NCI-H1436 treated with DMSO at 0.1 percent for 48 hours (cell line): ENCODE measurements at places on chromosomes 1 and 21.

- DNase-seq: no peak
These were observed 2.1 kb downstream of the RCOR3 start for GRCh38 chr1:211261229-211261628.

- DNase-seq: peak; percentile 97
These were observed at the start of gene CREB3L4 for GRCh38 chr1:153967107-153967999. CREB3L4 (plus strand) TSS chr1:153967902; CDS start chr1:153968526, 624 bp downstream.

GRCh38 chr1:36879613-36880012 lies 154.7 kb downstream of the GRIK3 start:
- no peak for DNase-seq

GRCh38 chr21:45695086-45695485 lies 51.6 kb downstream of the PCBP3 start:
- no peak for DNase-seq

DNA sequence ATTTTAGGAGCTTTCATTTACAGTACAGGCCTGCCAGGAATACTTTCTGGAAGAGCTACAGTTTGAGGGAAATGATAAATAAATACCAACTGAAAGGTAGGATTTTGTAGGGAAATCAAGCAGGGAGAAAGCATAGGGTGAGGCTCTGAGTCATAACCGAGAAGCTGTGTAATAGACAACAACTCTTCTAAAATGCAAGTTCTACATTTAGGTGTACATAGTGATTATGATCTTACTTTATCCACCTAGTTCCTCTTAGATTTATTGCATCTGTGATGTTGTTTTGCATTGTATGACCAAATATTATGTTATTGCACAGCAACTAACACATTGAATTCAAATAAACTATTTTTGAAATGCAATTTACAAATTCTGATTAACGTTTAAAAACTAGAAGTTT lies 819.3 kb downstream of the PLA2G4A start:
- no peak for DNase-seq

DNA sequence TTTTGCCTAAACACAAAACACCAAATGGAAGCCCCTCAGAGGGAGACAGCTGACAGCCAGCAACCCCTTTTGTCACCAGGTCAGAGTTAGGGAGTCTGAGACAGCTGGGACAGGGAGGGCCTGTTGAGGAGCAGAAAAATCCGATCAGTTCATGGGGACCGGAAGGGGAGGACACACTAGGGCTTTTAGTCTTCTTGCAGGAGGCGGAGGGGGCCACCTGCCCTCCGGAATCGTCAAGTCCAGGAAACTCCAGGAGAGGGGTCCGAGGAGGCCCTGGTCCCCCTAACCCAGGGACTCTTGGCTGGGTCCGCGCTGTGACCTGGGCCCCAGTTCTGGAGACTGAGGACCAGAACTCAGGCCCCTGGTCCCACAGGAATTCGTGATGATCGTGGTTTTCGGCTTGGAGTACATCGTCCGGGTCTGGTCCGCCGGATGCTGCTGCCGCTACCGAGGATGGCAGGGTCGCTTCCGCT lies 34.2 kb downstream of the KCNQ4 start:
- no peak for DNase-seq

GRCh38 chr1:22731924-22732720 lies 21.5 kb downstream of the EPHB2 start:
- DNase-seq: no peak

DNA sequence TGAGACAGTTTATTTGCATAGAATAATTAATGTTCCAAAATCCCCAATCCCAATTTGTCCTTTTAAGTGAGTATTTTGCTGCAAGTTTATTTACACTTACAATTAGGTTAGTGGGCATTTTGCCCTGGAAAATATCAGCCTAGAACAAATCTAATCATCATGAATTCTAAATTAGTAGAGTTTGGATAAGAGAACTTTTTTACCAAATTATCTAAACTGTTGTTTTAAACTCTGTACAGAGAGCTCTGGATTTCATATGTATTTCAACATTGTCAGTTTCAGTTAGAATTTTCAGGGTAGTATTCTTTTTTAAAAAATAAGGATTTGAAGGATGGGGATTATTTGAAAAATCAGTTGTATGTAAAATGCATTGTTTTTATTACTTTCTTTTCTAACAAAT lies 27.8 kb upstream of the UBE2U start:
- no peak for DNase-seq

- DNase-seq: no peak
These were observed 64.1 kb upstream of the NTPCR start for GRCh38 chr1:232886271-232886670.

- no peak for DNase-seq
These were observed 216.3 kb upstream of the ZC3H12A start for GRCh38 chr1:37258068-37258467.

DNA sequence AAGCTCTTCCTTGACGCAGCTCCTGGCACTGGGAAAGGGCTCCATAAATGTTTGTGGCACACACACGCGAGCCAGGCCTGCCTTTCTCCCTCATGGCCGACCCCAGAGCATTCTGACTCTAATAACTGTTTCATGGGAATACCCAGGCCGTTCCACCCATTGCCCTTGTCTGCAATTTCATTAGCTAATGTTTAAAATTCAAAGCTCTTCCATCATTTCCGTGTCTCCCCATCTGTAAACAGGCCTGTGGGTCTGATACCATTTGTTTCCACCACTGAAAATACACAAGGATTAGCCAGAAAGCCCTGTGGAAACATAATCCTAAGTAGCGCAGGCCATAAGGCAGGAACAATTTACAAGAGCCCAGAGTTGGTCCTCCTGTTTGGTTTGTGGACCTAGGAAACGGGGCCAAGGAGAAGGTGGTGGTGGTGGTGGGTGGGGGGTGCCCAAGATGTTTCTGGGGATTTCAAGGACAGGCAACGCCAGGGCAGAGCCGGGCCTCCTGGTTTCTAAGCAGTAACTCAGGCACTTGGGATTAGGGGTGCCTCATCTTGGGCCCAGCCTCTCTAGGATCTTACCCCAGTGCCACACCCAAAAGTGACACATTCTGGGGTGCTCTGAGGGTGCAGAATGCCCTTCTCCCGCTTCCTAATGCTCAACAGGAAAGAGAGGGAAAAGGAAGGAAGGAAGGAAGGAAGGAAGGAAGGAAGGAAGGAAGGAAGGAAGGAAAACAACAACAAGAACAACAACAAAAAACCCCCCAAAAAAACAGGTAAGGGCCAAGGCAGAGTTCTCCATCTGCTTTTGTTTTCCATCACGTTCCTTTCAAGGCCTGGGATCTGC lies 79.4 kb downstream of the SSBP3 start:
- no peak for DNase-seq

DNA sequence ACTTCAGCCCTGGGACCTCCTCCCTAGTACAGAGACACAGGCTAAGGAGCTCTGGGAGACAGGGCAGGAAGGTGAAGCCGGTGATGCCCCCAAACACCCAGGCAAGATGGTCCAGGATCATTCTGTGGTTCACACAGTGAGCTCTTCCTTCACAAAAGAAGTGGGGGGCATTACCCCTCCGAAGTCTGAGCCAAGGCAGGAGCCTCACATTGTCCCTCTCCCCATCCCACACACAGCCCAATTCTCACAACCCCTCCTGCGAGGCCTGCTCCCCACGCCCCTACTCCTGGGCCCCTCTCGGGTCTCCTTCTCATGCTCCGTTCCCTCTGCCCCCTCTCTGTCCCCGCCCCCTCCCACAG lies 10.7 kb downstream of the MEF2D start:
- no peak for DNase-seq

DNA sequence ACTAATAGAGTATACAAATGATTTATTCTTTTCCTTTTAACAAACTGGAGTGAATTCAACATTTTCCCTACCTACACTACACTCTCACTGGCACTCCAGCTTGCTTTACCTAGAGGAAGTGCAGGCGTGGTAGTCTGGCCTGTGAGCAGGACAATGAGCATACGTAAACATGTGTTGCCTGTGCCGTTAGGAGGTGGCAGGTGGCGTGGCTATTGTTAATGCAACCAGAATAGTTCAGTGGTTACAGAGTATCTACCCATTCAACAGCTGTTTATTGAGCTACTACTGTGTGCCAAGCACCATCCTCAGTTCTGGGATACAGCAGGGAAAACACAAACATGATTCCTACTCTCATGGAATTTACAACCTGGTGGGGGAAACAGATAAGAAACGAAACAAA lies 299.7 kb upstream of the KAZN start:
- no peak for DNase-seq

DNA sequence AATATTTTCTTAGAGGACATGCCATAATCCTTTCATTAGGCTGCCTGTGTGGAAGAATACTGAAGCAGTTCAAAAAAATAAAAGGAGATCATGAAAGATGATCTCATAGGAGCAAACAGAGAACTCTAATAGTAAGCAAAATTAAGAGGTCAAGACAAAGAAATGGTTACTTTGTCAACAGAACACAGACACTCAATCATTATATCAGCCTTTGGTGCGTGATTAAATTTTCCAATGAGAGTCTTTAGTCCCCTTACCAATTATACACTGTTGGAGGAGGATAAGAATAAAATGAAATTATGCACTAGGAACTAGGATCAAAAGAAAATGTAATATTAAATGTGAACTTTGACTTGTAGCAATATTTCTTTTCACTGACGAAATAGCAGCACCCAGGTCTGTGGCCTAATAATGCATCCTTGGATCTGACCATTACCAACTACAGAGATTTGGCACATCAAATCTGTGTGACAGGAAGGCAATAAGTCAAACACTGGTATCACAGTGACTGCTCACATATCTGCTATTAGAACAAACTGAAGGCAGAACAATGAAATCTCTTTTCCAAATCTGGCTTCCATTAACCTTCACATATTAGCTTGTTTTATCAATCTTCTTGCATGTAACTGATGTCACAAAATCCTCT lies 1812.9 kb downstream of the PLA2G4A start:
- DNase-seq: no peak
